ENCODE measurements at places on chromosomes 4 and X. TPM values are rescaled to one million over a fixed set of nuclear protein-coding genes. Genes with fewer than 3 reads are reported as not detected.
A peak's percentile ranks its signal among the peaks of the same experiment; 100 is the strongest.

- H3K27ac ChIP-seq, result no peak overlapping the region
- H3K4me1 ChIP-seq, result no peaks in the 10 kb centered on the region
- no peak overlapping the region for H3K4me3 ChIP-seq
- no peaks in the 10 kb centered on the region for H3K36me3 ChIP-seq
- DNase-seq, result no peak
Observed at GRCh38 chr4:2263926-2264321, 2.0 kb upstream of the MXD4 start.

DNA sequence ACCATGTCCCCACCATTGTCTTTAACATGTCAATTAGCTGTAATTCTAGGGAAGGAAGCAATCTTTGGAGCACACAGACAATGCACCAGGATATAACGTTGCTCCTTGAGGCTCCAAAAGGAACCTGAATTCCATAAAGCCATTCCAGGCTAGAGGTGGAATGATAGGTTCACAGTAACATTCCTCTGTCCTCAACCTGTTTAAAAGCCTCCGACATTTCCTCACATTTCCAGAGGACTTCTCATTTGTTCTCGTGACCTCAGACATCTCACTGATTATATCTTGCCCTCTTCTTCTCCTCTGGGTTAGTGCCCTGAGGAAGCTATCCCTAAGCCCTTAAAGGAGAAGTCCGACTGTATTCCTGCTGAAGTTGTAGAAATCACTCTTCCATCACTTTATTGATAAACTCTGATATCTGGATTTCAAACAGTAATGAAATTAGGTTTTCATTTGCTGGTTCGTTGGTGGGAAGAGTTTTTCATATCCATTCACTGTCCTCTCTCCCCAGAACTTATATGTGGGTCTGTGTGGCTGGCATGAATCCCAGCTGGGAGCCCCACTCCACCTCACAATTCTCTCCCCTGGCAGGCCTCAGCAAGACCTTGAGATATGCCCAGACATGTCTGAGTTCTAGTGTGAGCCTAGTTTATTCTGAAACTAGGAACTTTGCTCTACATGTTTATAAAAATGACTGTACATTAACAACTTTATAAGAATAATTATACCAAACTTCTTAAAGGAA is 44.2 kb upstream of the PRSS12 start:
- no peaks in the 10 kb centered on the region for H3K36me3 ChIP-seq
- peaks cover 31% of the 10 kb centered on the region for H3K4me1 ChIP-seq
- H3K27ac ChIP-seq, result peak overlapping the region; percentile 39
- H3K27me3 ChIP-seq, result no peaks in the 10 kb centered on the region

Gene GAGE12E
- total RNA-seq, result not detected

DNA sequence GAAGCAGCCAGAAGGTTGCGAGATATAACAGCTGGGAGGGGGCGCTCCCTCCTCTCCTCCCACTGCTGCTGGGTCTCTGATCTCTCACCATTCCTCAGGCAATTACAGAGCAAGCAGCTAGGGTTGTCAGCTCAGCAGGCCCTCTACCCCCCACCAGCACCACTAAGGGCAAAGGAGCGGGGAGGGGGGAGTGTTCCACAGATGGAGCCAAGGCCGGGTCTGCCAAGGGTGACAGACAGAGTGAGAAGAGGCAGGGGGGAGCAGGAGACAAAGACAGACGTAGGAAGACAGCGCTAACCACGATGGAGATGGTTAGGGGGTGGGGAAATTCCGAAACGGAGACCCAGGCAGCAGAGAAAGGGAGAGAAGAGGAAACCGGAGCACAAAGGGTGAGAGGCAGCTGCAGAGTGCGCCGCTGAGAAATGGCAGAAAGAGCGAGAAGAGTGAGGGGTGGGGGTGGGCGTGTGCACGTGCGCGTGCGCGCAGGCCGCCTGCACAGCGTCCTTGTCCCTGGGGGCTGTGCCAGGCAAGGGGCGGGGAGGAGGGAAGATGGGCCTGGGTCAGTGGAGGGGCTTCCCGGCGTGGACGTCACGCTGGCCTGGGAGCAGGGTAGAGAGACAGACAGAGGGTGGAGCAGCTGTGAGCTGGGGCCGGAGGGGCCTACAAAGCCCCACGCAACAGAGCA is 6.9 kb downstream of the L1CAM start:
- no peak overlapping the region for H3K27ac ChIP-seq
- no peak for DNase-seq
- no peaks in the 10 kb centered on the region for H3K36me3 ChIP-seq
- peaks cover 6% of the 10 kb centered on the region for H3K27me3 ChIP-seq
- H3K4me3 ChIP-seq, result no peak overlapping the region

DNA sequence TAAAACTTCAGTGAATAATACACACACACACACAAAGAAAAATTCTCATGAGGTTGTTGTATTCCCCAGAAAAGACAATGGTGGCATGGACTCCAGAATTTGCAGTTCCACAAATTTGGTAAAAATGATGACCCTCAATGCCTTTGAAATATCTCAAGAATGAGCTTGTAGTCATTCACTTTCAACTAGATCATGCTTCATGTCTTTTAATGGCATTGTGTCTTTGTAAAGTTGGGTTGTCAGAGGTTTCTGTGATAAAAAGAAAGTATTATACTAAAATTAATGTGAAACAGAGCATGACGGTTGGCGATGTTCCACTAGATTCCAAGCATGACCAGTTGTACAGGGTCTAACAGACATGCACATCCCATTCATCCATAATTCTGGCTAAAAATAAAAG is 685.0 kb upstream of the FRG1 start:
- no peaks in the 10 kb centered on the region for H3K27me3 ChIP-seq
- H3K36me3 ChIP-seq, result no peaks in the 10 kb centered on the region
- no peak for DNase-seq
- peaks cover 5% of the 10 kb centered on the region for H3K4me1 ChIP-seq
- no peak overlapping the region for H3K27ac ChIP-seq

GRCh38 chrX:53714580-53715345 is 28.2 kb upstream of the HUWE1 start:
- peaks cover 7% of the 10 kb centered on the region for H3K4me1 ChIP-seq
- no peak overlapping the region for H3K4me3 ChIP-seq
- no peaks in the 10 kb centered on the region for H3K36me3 ChIP-seq
- no peaks in the 10 kb centered on the region for H3K27me3 ChIP-seq
- H3K27ac ChIP-seq, result no peak overlapping the region

DNA sequence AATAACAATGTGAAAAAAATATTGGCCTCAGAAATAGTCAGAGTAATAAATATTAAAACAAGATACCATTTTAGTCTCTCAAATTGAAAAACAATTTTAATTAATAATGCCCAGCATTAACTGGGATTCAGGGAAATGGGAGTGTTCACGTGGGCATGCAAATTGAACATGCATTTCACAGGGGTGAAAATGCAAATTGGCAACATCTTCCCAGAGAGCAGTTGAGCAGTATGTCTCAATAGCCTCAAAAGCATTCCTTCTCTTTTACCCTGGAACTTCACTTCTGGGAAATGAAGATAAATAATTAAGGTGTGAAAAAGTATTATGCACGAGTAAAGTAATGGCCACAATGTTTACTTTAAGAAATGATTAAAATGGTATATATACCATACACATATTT is 21.3 kb downstream of the NOX1 start:
- H3K4me3 ChIP-seq, result no peak overlapping the region
- H3K27ac ChIP-seq, result no peak overlapping the region
- H3K4me1 ChIP-seq, result no peaks in the 10 kb centered on the region
- no peak for DNase-seq
- no peaks in the 10 kb centered on the region for H3K36me3 ChIP-seq

DNA sequence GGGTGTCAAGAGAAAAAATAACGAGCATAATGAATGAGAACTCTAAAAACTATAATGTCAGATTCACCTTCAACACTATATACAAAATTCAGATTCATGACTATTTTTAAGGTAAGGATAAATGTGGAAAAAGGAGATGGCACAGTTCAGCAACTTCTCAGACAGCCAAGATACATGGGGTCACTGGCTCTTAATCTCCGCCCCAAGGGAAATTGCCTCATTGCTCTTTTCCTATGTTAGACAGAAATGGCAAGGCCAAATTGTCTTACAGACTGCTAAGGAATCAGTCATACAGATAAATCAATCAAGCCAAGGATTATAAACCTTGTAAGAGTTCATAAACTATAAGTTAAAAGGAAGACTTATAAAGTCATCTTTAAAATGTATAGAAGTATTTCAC is 183.4 kb downstream of the OPHN1 start:
- peak overlapping the region; percentile 52 for H3K27ac ChIP-seq
- H3K27me3 ChIP-seq, result peaks cover 2% of the 10 kb centered on the region
- H3K4me3 ChIP-seq, result no peak overlapping the region
- H3K4me1 ChIP-seq, result peaks cover 23% of the 10 kb centered on the region
- peaks cover 4% of the 10 kb centered on the region for H3K36me3 ChIP-seq

DNA sequence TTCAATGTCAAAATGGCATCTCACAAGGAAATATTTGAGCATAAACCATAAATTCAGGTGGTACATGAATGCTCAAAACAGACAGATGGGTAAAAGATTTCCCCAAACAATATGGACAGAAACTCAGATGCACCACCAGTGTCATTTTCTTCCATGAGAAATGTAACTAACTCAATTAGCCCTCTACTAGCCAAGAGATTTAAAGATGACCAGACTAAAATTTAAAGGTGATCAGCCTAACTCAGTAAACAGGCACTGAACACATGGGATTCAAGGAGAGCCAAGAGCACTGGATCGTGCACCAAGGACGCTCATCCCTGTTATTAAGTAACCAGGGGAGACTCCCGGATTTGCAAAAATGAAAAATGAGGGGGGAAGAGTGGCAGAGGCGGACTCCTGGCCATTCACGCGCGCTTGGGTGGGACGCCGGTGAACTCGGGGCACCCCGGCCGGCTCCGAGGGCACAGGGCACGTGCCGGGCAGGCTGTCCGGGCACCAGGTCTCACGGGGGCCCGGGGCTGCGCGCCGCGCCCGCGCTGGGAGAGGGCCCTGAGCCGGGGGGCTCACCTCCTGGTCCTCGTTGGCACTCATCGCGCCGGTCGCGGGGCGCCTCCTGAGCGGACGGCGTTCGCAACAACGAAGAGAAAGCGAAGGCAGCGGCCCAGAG is 490 bp downstream of the RWDD4 start:
- H3K4me1 ChIP-seq, result peaks cover 15% of the 10 kb centered on the region
- H3K27me3 ChIP-seq, result peaks cover 2% of the 10 kb centered on the region
- peak; percentile 31 for DNase-seq
- peak overlapping the region; percentile 94 for H3K4me3 ChIP-seq
- peak overlapping the region; percentile 72 for H3K27ac ChIP-seq
- peaks cover 8% of the 10 kb centered on the region for H3K36me3 ChIP-seq

DNA sequence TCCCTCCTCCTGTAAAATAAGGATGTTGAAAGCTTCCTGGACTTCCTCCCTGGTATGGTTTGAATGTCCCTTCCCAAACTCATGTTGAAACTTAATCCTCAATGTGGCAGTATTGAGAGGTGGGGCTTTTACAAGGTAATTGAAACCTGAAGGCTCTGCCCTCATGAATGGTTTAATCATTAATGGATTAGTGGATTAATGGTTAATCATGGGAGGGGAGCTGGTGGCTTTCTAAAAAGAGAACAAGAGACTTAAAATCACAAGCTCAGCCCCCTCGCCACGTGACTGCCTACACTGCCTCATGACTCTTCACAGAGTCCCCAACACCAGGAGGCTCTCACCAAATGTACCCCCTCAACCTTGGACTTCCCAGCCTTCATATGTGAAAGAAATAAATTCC is 124.6 kb upstream of the ANXA3 start:
- H3K4me1 ChIP-seq, result peaks cover 14% of the 10 kb centered on the region
- DNase-seq, result no peak
- no peaks in the 10 kb centered on the region for H3K27me3 ChIP-seq

GRCh38 chrX:14672611-14673172 is 143.4 kb downstream of the GLRA2 start:
- no peak overlapping the region for H3K4me3 ChIP-seq
- no peaks in the 10 kb centered on the region for H3K36me3 ChIP-seq
- no peak for DNase-seq
- no peaks in the 10 kb centered on the region for H3K4me1 ChIP-seq
- H3K27ac ChIP-seq, result no peak overlapping the region

- H3K4me3 ChIP-seq, result no peak overlapping the region
- no peak for DNase-seq
- H3K27ac ChIP-seq, result no peak overlapping the region
Observed at GRCh38 chrX:49147936-49148335, 14.6 kb upstream of the MAGIX start.
